Activated T-cell treated with anti-CD3 and anti-CD28 coated beads, Interleukin-2, amount 50 U/mL, for 72 hours (primary cell): ENCODE measurements at places on chromosomes 12 and 14. TPM values are rescaled to one million over a fixed set of nuclear protein-coding genes. Genes with fewer than 3 reads are reported as not detected.

Gene GPR84
- total RNA-seq = 16.0 TPM

DNA sequence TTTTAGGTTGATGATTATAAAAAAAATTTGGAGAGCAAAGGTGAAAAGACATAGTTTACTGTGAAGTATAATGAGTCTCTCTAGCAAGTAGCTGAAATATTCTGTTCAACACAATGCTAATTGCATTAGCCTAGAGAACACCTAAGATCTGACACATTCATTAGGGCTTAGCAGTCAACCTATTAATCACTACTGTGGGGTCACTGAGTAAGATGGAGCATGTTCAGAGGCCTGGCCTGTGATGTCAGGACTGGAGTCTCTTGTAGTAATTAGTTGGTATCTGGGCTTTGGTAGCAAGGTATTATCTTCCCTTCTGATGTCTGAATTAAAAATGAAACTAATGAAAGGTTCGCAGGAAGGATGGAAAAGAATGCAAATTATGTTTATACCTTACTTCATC lies 112.7 kb downstream of the SLC16A7 start:
- DNase-seq = no peak

DNA sequence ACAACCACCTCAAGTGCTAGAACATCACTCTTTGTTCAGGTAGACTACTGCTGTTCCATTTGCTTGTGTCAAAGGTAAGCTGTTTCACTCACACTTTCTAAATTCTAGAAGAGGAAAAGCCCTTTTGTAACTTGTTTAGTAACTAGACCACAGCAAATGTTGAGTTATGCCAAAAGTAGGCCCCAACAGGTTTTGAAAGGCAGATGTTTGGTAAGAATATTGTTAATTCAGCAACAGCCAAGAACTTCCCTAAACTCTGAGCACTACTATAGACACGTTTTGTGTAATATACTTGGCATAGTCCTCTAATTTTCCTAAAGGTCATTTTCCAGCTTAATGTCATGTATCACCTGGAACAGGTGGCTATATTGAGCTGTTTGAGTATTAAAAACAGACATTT lies 79.0 kb downstream of the DCAF5 start:
- DNase-seq = no peak

GRCh38 chr14:65846196-65846868 lies 433.8 kb downstream of the FUT8 start:
- DNase-seq = peak; percentile 8

- DNase-seq = peak; percentile 48
Measured at GRCh38 chr14:103679351-103679750, 35.9 kb downstream of the XRCC3 start.

- DNase-seq = peak; percentile 10
Measured at GRCh38 chr14:21923820-21924219, 250.2 kb upstream of the OR4E1 start.
